NCI-H2107 (cell line): ENCODE measurements at places on chromosomes 7 and 10.

- no peak for DNase-seq
These were observed 256.1 kb downstream of the ZMYND11 start for GRCh38 chr10:391305-391704.

DNA sequence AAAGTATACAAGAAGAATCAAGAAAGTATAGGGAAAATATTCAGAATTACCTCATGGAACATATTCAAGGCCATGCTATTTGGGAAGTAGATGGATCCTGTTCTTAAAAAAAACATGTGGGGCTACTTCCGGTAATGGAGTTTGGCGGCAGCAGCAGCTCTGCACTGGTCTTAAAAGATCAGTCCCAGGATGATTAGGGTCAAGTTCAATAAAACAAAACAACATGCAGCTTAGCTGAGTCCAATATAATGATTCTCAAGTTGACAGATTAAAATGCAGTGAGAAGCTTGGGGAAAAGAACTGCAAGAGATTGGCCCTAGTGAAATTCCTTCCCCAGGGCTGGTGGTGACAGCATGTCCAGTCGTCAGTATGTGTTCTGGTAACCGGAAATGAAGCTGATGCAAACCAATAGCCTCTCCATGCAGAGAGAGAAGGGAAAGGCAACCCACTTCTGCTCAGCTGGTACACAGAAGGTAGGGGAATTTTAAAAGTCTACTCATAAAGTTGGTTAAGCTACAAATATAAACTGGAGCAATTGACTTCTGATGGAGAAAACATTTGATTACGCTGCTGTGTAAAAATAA lies 305.1 kb upstream of the IMMP2L start:
- no peak for DNase-seq

DNA sequence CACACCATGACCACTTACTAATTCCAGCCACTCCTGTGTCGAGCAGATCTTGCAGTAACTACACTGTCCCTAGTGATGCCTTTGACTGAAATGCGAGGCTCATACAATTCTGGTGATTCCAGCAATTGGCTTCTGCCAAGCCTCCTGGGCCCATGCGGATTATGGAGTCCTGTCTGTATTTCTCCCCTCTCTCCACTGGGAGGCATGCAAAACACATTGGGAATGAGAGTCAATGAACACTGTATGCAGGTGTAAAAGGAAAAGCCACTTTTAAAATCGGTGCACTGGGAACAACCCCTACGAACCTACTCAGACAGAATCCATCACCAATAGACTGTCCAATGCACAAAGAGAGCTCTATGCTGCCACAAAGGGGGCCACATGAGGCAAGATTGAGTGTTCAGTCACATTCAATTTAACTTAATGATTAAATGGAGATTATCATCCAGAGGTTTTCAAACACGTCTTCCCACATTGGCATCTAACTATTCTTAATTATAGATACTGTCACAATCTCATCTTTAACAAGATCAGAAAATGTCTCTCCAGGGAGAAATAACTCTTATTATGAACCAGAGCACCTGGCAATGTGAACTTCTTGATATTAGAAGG lies 550.6 kb downstream of the GLRX3 start:
- DNase-seq = no peak

DNA sequence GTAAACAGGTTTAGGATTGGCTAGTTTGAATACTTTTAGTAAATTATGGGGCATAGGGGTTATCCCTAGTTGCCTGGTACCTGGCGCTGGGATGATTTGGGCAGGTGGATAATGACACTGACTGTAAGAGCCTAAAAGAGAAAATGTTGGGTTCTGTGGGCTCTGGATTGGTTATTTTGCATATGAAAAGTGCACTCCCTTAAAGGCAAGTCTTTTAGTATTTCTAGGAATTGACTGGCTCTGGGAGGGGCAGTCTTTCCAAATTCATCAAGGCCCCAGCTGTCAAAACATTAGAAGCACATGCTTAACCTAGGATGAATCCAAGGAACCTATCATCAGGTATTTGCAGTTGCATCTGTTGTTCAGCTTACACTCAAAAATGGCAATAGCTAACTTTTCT lies 454.6 kb upstream of the SORCS1 start:
- DNase-seq = no peak

- DNase-seq = no peak
These were observed 63.7 kb upstream of the PPIF start for GRCh38 chr10:79283616-79284015.

GRCh38 chr10:9228771-9229170 lies 1174.3 kb downstream of the GATA3 start:
- no peak for DNase-seq

DNA sequence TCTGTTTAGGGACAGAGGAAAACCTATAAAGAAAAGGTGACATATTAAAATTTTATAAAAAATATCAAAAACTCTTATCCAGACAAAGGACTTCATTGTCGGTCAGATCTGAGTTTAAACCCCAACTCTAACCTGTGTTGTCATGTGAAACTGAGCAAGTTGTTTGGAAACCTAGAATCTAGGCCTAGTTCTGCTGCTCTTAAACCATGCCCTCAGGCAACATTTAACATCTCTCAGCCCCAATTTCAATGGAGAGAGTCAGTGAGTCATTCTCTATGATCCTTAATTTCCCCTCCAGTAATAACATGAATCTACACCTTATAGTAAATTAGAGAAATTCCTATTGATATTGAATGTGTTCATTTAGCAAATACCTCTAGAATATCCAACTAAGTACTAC lies 192.3 kb downstream of the IMMP2L start:
- no peak for DNase-seq

GRCh38 chr7:28172958-28173357 lies 7.6 kb downstream of the JAZF1 start:
- DNase-seq = no peak

DNA sequence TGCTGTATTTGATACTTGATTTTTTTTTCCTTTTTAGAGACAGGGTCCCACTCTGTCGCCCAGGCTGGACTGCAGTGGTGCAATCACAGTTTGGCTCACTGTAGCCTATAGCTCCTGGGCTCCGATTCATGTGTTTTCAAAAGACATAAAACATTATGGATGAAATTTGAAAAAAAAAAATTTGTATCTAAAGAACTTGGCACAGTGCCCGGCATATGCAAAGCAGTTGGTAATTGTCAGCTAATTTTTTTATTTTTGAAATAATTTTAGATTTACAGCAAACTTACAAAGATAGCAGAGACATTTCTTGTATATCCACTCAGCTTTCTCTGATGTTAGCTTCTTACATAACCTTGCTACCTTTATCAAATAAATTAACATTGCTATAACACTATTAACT lies 20.3 kb upstream of the SAMD8 start:
- no peak for DNase-seq

DNA sequence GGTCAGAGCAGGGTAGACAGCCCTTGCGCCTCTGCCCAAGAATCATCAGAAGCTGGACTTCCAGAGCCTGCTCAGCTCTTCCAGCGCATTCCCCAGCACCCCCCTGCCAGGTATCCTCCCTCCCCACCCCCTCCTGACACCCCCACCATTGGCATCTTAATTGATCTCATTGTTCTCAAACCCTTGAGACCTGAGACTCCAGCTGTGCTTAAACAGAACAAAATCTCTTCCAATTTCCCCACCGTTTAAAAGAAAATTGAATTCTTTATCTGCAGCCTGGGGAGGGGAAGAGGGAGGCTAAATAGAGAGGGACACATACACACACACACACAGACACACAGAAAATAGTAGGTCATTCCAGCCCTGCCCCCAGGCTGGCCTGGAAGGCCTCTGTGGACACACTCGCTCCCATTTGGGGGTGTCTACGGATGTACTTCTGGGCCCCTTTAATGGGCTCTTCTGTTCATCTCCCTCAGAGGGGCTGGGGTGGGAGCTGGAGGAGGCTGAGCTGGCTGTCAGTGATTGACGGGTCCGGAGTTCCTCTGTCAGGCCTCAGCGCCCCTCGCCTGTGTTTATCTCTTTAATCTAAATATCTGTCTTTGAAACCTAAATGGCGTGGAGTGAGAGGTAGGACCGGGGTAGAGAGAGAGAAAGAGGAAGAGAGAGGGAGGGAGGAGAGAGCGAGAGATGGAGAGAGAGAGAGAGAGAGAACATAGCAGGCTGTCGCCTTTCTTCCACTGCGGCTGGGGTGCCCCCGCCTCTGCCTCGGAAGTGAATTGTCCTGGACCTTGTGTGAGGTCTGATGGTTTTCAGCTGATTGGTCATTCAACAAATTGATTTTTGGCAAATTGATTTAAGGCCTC lies 61.7 kb downstream of the C10orf105 start:
- no peak for DNase-seq

- no peak for DNase-seq
These were observed 18.5 kb upstream of the NODAL start for GRCh38 chr10:70459774-70460490.

DNA sequence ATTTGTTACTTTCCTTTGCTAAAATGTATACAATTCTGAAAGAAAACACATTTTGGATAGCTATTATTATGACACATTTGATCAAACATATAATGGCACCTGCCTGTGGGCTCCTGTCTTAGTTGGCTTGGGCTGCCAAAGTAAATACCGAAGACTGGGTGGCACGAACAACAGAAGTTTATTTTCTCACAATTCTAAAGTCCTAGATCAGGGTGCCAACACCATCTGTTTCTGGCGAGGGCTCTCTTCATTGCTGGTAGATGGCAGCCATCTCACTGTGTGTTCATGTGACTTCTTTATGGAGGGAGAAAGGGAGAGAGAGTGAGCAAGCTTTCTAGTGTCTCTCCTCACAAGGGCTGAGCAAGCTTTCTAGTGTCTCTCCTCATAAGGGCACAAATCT lies 195.8 kb upstream of the FAM3C start:
- DNase-seq = no peak

DNA sequence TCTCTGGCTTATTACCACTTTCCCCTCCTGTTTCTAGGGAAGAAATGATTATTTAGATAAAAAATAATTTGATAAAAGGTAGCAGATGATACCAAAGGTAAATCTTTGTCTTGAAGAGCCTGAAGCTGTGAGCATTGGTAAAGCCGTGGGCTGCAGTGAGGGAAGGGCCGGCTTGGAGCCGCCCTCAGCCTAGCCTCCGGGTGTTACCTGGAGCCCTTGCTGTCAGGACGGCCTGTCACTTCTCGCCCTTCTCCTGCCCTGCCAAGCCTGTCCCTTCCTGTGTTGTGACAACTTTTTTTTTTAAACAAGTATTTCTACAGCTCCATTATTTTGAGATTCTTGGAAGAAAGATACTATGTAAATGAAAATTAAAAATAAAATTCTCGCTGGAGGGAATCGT lies 7.0 kb downstream of the CUX1 start:
- DNase-seq = no peak

- no peak for DNase-seq
These were observed 33.9 kb upstream of the TSPAN13 start for GRCh38 chr7:16719699-16720098.

GRCh38 chr10:26714415-26715136 lies 17.1 kb downstream of the PDSS1 start:
- DNase-seq = no peak

DNA sequence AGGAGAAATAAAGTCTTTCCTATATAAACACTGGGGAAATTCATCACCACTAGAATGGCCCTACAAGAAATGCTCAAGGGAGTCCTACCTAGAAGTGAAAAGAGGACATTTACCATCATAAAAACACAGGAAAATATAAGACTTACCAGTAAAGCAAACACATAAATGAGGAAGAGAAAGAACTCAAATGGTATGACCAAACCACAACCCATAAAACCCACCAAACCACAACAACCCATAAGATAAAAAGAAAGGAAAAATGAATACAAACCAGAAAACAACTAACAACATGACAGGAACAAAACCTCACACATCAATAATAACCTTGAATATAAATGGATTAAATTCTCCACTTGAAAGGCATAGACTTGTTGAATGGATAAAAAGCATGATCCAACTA lies 71.9 kb upstream of the DIP2C start:
- DNase-seq = no peak
